NCI-H2171 treated with DMSO at 0.1 percent for 48 hours (cell line): ENCODE measurements at places on chromosomes 1 and 21.

GRCh38 chr1:169517558-169518186, 31.9 kb upstream of the SLC19A2 start:
- no peak for DNase-seq

DNA sequence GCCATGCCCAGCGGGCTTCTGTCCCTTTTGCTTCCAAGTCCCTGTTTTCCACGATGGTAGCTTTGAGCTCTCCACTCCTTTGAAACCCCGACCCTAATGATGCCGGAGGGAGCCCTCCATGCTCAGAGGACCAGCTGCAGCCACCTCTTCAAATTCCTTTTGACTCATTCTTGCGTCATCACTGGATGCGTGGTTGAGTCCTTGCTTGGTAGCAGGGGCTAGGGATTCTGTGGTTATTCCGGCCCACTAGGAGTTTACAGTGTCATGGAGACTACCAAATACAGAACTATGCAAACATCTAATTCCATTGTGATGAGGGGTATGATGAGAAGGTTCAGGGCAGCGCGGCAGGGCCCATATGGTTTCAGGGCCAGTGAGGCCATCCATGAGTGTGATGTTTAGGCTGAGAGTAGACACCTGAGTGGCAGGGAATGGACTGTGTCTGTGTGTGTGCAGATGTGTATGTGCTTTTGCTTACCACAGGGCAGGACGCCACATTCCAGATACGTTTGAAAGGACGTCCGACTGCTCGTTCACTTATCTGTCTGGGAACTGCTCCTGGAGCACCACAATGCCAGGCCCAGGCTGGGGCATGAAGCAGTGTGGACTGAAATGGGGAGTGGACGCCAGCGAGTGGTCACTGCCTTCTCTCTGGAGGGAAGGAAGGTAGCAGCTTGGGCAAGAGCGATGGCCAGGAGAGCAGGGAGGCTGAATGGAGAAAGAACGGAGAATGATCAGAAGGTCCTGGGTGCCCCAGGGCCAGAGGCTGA, 30.4 kb upstream of the ZBTB21 start:
- no peak for DNase-seq

DNA sequence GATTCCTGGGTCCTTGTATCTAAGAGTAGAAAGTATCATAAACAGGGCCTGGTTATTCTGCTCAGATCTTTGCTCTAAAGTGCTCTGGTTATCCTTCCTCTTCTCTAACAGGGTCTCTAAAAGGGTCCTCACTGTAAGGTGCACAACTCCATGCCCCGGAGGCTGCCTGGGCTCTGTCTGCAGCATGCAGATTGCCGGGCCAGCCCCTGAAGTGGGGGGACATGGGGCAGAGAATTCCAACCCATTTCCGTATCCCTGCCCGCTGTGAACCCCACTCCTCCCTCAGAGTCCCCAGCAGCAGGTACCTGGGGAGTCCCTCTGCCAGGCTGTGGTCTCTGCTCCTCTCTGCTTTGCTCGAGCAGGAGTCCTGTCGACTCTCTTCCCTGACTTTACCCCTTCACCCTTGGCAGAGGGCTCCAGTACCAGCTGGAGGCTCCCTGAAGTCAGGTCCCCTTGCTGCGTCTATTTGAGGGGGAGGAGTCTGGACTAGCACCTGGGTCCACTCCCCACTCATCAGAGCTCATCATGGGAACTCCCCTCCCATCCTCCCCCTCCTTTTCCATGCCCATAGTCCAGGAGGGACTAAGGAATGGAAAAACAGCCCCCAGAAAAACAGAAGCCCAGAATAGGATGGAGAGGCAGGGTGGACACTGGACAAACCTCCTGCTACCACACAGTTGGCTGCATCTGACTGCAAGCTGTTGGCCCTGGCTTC, 12.1 kb downstream of the BLACAT1 start:
- DNase-seq, result no peak

DNA sequence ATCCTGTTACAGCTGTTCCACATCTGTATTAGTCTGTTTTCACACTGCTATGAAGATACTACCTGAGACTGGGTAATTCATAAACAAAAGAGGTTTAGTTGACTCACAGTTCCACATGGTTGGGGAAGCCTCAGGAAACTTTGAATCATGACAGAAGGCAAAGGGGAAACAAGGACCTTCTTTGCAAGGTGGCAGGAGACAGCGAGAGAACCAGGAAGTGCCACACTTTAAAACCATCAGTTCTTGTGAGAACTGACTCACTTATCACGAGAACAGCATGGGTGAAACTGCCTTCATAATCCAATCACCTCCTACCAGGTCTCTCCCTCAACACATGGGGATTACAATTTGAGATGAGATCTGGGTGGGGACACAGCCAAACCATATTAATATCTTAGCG, 110.3 kb upstream of the TRABD2B start:
- DNase-seq, result no peak

DNA sequence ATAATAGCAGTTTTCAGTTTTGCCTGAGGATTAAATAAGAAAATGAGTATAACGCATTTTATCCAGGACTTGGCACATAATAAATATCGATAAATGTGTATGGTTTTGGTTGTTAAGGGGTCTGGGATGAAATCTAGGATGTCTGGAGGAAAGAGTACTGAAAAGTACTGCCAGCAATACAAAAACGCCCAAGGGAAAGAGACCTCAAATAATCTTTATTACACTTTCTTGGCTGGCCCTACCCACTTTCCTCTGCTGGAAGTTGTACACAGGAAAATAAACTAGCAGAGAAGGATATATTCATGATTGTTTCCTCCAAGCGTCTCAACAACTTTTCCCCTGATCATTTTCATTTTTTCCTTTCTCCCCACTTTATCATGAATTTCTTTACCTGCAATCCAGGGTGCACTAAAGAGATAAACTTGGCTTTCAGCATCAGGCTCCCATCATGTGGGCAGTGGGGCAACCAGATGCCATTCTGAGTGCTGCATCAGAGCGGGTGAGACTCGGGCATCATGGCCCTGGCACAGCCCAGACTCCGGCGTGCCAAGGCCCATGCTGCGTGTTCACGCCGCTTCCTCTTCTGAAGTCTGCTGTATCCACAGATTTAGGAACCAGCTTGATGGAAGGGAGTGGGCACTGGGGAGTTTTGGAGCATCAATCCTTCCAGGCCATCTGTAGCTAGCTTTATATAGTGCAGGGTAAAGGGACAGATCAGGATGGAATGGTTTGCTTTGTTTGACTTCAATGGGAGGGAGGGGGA, 35.8 kb upstream of the PLXNA2 start:
- no peak for DNase-seq

- peak; percentile 31 for DNase-seq
Measured at GRCh38 chr1:37471345-37472231, 2.8 kb upstream of the ZC3H12A start.

DNA sequence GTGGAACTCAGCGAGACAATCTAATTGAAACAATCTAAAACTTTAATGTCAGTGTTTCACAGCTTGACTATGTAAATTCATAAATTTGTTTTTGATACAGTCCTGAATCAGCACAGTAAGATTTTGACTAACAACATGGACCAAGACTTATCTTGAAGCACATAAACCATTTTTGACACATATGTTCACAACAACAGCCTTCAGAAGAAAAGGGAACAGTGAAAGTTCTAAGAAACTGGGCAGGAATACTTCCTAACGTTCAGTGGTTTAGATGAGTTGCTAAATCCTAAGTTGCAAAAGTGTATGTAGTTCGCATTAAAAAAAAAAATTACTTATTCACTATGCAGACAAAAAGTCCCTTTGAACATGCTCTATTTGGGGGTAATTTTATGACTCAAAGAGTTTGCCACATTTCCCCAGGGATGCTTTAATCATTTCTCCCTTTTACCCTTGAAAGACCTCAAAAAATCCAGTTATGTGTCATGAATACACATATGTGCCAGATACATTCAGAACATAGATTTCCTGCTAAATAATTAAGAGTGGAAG, 120.2 kb downstream of the MRPL39 start:
- DNase-seq, result no peak

GRCh38 chr1:9715536-9716226, 64.2 kb downstream of the PIK3CD start:
- DNase-seq, result no peak

GRCh38 chr1:16012590-16013219, 5.1 kb downstream of the HSPB7 start:
- peak; percentile 32 for DNase-seq
